ENCODE measurements at places on chromosomes 6 and 20.
A peak's percentile ranks its signal among the peaks of the same experiment; 100 is the strongest.

DNA sequence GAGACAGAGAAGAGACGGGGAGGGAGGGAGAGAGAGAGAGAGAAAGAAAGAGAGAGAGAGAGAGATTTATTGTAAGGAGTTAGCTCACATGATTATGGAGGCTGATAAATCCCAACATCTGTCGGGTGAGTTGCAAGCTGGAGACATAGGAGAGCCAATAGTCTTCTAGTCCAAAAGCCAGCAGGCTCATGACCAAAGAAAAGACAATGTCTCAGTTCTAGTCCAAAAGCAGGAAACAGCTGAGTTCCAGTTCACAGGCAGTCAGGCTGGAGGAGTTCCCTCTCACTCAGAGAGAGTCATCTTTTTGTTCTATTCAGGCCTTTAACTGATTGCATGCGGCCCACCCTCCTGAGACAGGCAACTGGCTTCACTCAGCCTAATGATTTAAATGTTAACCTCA, 416.6 kb downstream of the PREX1 start:
- no peak for DNase-seq

GRCh38 chr6:84062519-84063154, 29.1 kb downstream of the MRAP2 start:
- no peak for DNase-seq

GRCh38 chr6:44564906-44565524, 177.5 kb downstream of the CDC5L start:
- DNase-seq = no peak

- no peak for DNase-seq
These were observed 18.7 kb downstream of the GATA5 start for GRCh38 chr20:62457098-62457497.

DNA sequence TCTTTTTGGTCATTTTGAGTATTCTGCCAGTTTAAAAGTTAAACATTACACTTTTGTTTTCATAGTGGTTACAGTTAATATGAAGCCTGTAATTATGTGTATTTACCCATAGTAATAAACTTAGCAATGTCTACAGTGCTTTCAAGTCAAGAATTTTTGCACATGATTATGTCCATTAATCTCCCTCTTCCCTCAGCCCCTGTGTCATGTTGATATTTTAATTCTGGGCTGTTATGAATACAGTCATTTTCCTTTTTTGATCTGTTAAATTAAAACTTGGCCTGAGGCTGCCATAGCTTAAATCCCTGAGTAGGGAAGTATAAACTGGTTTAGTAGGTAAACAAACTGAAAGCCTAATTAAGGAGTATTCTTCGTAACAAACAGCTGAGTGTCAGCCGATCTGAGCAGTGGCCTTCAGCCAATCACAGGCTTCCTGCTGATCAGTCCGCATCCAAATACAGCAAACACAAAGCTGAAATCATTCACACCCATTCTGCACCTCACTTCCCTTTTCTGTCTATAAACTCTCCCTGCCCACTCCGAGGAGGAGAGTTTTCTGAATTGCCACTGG, 9.5 kb upstream of the SFT2D1 start:
- no peak for DNase-seq

DNA sequence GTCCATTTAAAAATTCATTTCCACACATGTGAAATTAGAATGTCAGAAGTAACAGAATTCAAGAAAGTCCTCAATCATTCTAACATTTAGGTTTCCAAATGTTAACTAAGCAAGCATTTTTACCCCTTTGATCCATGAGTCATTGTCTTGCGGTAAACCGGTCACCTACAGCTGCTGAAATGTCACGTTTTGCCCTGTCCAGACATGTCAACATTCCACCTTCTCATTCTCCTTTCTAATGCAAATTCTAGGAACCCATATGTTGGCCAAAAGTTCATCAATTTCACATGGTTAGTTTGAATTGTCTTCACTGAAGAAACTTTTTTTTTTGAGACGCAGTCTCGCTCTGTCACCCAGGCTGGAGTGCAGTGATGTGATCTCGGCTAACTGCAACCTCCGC, 117.2 kb downstream of the IPCEF1 start:
- DNase-seq = no peak

GRCh38 chr6:70124882-70125545, 177.9 kb downstream of the COL9A1 start:
- DNase-seq = peak; percentile 56

DNA sequence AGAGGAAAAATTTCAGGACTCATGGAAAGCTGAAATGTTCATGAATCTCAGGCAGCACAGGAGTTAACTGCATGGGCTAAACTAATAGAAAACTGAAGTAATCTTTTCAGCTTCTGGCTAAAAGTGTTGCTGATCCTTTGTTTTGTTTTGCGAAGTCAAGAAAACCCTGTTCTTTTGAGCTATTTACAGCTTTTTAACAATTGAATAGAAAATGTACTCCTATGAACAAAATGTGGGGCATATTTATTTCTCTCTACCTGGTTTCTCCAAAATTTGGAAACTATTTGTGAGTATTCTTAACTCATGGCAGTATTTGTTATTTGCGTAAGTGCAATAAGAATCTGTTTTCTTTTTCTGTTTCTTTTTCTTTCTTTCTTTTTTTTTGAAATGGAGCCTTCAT, 818.8 kb upstream of the CITED2 start:
- no peak for DNase-seq

GRCh38 chr6:66210964-66211363, 503.9 kb upstream of the EYS start:
- DNase-seq = no peak

GRCh38 chr6:100554228-100554627, 89.5 kb upstream of the SIM1 start:
- no peak for DNase-seq

- no peak for DNase-seq
These were observed 151.3 kb upstream of the QKI start for GRCh38 chr6:163263196-163263595.

DNA sequence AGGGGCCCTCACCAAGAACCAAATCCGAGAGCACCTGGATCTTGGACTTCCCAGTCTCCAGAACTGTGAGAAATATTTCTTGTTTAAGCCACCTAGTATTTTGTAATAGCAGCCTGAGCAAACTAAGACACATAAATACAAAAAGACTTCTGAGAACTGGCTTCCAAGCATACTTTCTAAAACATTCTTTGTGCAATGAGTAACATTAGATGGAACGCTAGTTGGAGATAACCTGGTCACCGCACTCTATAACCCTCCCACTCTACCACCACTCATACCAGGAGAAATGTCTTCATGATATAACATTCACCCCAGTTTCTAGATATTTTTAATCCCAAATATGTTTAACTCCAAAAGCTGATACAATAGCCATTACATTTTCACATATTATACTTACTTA, 169.5 kb upstream of the THEMIS start:
- DNase-seq = no peak

GRCh38 chr6:40148882-40149573, 214.8 kb upstream of the MOCS1 start:
- no peak for DNase-seq

- DNase-seq = peak; percentile 18
These were observed 250.1 kb downstream of the ATXN1 start for GRCh38 chr6:16511040-16511660.

DNA sequence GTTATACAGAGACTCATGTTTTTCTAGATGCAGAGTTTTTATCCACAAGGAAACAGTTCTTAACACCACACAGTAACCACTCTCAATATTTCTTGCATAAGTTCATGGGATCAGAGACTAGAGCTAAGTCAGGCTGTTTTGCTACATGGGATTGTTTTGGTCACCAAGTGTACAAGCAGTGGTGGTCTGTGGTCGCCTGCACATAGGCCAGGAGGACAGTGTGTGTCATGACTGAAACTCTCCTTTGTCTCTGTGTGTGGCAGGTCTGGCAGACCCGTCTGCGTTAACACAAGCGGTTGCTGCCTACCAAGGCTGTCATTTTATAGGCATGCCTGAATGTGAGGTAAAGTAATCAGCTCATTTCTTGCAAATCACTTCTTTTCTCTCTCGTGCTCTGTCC, 18.9 kb downstream of the WRNIP1 start:
- no peak for DNase-seq

- DNase-seq = no peak
These were observed 7.9 kb downstream of the ZC3H12D start for GRCh38 chr6:149476789-149477455.
